Renal cortical epithelial cell (primary cell): ENCODE measurements at places on chromosomes 16 and 17.

- no peak for DNase-seq
Measured at GRCh38 chr17:66884931-66885330, 50.0 kb downstream of the CACNG5 start.

DNA sequence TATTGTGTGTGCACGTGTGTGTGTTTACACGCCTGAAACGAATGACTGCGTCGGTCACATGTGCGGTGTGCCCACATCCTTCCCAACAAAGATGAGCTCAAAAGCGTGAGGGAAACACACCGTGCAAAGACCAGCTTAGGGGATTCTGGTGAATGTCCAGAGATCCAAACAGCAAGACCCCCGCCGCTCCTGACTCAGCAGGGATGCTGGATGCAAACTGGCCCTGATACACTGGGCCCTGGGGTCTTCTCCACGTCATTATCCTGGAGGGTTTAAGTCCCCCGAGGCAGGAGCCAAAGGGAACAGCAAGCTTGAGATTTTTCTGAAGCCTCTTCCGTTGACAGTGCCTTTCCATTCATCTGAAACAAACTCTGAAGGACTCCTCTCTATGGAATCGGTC, 59.2 kb downstream of the TBC1D16 start:
- DNase-seq = no peak

DNA sequence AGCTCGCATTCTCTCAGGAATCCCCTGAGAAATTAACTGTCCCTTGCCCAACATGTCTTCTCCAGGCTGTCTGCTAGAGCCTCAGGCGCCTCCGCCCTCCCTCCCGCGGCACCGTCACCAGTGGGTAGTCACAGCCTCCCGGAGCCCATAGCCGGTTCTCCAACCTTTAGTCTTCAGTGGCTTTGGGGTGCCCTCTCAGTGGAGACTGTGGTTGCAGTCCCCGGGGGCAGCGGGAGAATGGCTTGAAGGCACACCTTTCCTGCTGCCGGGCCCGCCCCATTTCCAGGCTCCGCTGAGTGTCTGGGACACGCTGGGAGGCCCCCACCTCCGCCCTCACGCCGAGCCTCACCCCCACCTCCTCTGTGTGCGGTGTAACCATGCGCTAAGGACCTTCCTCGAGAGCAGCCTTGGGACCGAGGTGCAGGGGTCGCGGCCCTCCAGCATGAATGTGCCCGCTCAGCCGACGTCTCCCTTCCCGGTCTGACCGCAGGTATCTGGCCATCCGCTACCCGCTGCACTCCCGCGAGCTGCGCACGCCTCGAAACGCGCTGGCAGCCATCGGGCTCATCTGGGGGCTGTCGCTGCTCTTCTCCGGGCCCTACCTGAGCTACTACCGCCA, 1.7 kb downstream of the GALR2 start:
- DNase-seq = no peak

- DNase-seq = peak; percentile 34
Measured at GRCh38 chr17:79838522-79839274, 542 bp downstream of the CBX4 start.

DNA sequence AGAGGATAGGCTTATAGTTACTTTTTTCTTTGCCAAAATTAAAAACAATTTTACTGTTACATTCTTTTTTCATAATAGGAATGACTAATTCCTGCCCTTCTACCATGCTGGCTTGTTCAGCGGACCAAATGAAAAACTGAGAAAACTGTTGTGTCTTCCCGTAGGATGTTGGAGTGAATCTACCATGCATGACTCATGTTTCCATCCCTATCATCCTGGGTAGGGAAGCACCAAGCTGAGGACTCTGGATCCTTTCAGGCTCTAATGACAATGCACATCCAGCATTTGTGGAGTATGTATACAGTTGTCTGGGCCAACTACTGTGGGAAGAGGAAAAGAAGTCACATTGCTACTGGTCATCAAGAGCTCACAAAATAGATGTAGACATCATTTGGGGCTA, 41.1 kb upstream of the DHX8 start:
- peak; percentile 66 for DNase-seq

DNA sequence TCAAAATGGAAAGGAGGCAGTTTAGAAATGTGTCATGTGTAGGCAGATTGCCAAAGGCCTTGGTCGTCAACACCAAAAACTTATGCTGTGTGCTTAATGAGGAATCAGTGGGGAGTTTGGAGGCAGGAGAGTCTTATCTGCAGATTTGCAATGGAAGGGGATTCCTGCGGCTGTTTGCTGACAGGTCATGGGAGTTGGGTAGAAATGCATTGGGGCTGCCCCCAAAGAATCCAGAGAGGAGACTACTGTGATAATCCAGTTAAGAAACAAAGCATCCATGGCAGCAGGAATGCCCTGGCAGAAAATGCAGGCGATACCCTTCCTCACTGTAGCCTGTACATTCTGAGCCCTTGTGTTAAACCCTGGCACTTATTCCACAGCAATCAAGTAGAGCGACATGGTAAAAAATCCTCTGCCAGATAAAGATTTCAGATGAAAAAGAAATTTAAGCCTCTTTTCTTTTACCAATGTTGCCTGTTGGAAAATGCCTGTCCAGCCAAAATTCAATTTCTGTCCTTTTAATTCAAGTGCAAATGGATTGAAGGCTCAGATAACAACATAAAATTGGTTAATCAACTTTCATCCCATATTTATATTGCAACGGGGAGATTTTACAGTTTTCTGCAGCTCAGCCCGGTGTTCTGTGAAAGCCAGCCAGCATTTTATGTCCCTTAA, 491.0 kb upstream of the CDH5 start:
- DNase-seq = no peak

GRCh38 chr17:75542229-75542628, 16.7 kb downstream of the LLGL2 start:
- no peak for DNase-seq

DNA sequence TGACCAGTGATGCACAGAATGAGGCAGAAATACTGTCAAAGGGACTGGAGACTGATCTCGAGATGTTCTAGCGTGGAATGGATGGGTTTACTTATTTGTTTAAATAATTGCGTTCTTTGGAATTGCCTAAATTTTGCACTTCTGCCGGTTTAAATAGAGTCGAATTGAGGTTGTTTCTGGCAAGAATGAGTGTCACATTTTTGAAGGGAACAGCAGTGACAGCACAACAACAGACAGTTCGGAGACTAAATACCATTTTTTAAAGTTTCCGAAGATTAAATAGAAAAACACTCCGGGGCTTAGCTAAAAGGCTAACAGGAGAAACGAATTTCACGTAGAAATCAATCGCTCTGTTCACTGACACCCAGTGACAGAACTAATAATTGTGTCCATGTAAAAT, 969.2 kb upstream of the RBFOX1 start:
- DNase-seq = no peak

DNA sequence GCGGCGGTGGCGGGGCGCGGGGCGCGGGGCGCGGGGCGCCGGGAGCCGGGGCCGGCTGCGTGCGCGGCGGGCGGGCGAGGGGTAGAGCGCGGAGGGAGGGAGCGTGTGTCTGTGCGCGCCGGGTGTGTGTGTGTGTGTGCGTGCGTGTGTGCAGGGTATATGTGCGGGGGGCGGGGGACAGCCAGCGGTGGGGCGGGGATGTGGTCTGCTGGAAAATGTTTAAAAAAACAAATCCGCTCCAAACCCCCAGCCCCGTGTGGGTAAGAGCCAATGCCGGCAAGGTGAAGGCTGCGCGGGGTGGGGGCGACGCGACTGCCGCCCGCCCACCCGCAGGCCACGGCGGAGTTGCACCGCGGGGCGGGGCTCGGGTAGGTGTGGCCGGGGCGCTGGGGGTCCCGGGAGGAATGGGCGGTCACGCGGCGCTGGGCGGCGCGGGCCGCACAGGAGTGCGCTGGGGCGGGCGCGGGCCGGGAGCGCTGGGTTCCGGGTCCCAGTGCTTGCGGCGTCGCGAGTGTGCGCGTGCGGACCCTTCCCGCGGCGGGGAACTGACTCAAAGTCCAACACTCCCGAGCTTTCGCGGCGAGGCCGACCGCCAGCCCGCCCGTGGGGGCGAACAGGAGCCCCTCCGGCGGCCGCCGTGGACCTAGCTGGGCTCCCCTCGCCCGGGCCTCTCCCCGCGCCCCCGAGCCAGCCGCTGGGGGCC, at the start of gene CYGB:
CYGB (minus strand) TSS at position 132 of the 703 bp plus-strand sequence. CDS start 167 bp downstream, outside the sequence.
- no peak for DNase-seq
